Muscle of leg (tissue), 16 donors: ENCODE measurements at places on chromosomes 13 and 19. TPM values are rescaled to one million over a fixed set of nuclear protein-coding genes. Genes with fewer than 3 reads are reported as not detected.

Gene ZNF773
- 11.8 TPM for total RNA-seq

Gene DOCK9
- total RNA-seq = 87.8 TPM

Gene MRPL57
- total RNA-seq = 18.2 TPM

Gene ZNF43
- 16.7 TPM for total RNA-seq

Gene ZNF836
- 15.4 TPM for total RNA-seq

Gene APLP1
- 4.7 TPM for total RNA-seq

Gene ALG11
- total RNA-seq = 17.9 TPM

Gene ZNF708
- total RNA-seq = 10.5 TPM

Gene EXOC3L2
- 1.9 TPM for total RNA-seq

Gene ZNF69
- 5.6 TPM for total RNA-seq

Gene PSG3
- total RNA-seq = 1.3 TPM

Gene DNAAF3
- 0.13 TPM for total RNA-seq

Gene PTGIR
- 2.7 TPM for total RNA-seq

Gene TNFRSF19
- total RNA-seq = 9.5 TPM

Gene ZNF626
- 16.4 TPM for total RNA-seq

Gene NANOS3
- 2.6 TPM for total RNA-seq

Gene PEPD
- 20.3 TPM for total RNA-seq

Gene ELSPBP1
- total RNA-seq = not detected

Gene CPB2
- not detected for total RNA-seq

Gene MCF2L
- 19.2 TPM for total RNA-seq

Gene MIDN
- 9.2 TPM for total RNA-seq

Gene VMAC
- total RNA-seq = 4.5 TPM

Gene TECR
- total RNA-seq = 71.3 TPM

Gene NANOS2
- not detected for total RNA-seq

Gene ZNF222
- total RNA-seq = 5.8 TPM

Gene DLL3
- total RNA-seq = 0.09 TPM

Gene PCDH17
- 5.9 TPM for total RNA-seq

Gene RFPL4A
- 0.62 TPM for total RNA-seq

Gene TMEM86B
- total RNA-seq = 1.1 TPM

Gene ZNF730
- total RNA-seq = 3.5 TPM

Gene SHC2
- total RNA-seq = 13.9 TPM

Gene CDX2
- total RNA-seq = not detected

Gene PGLYRP1
- 0.27 TPM for total RNA-seq

Gene IFNL1
- total RNA-seq = not detected

Gene EFNA2
- total RNA-seq = 1.1 TPM

Gene PSG1
- total RNA-seq = 0.80 TPM

Gene NKPD1
- total RNA-seq = 0.13 TPM

Gene PRR22
- 1.4 TPM for total RNA-seq

Gene LGALS4
- total RNA-seq = 0.89 TPM

Gene WDR87
- total RNA-seq = under 0.01 TPM

Gene RETN
- 2.0 TPM for total RNA-seq
